Stimulated activated CD4-positive, alpha-beta T cell treated with anti-CD3 and anti-CD28 coated beads, Interleukin-2, amount 100 ng/mL, for 48 hours (primary cell): ENCODE measurements at places on chromosomes 2 and 18.

- no peak for DNase-seq
Observed at GRCh38 chr2:29628108-29628745, 293.2 kb downstream of the ALK start.

GRCh38 chr2:185142677-185143076 lies 544.3 kb downstream of the ZNF804A start:
- no peak for DNase-seq

GRCh38 chr2:1373830-1374229 lies 39.4 kb upstream of the TPO start:
- DNase-seq: no peak

GRCh38 chr2:71285706-71286105 lies 45.9 kb upstream of the ZNF638 start:
- no peak for DNase-seq

DNA sequence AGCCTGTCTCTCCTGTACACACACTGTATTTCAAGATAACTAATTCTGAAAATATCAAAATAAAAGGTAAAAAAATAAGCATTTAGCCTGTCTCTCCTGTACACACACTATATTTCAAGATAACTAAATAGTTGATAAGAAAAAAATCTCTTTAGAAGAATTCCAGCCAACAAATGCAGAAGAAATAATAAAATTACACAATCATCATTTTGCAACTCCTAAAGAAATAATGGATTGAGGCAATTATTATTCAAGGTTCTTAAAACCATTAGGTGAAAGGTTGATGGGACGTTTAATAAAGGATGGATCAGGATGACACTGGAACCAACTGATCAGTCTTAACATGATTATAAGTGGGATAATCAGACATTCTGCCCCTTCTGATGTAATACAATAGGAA lies 148.0 kb upstream of the FN1 start:
- no peak for DNase-seq

GRCh38 chr18:80109676-80110078 lies 615 bp downstream of the ADNP2 start:
- peak; percentile 29 for DNase-seq

DNA sequence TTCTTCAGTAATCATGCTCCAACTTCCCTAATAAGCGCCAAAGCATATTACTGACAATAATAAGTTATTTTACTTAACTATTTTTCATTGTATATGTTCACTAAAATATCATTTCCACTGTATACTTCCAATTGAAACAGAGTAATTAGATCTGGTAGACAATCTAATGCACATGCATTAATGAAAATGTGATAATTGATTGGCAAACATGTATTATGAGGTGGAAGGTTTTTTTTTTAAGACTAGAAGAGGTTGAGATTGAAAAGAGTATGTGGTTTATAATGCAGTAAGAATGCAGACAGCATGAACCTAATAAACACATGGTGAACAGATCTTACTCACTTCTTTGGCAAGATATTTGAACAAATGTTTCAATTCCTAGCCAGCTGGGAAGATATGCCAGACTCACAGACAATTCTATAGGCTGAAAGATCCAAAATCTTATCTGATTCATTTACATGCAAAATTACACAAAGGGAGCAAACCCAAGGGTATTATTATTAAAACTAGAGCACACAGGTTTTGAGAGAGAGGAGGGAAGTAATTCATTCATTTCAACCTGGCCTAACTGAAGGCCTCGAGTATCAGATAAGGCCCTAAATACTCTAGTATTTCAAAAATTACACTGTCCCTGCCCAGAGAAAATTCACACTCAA lies 2.8 kb downstream of the NCKAP1 start:
- DNase-seq: no peak

- DNase-seq: no peak
Observed at GRCh38 chr2:239291475-239292350, 109.1 kb downstream of the HDAC4 start.

- no peak for DNase-seq
Observed at GRCh38 chr18:8584798-8585197, 24.4 kb upstream of the RAB12 start.

DNA sequence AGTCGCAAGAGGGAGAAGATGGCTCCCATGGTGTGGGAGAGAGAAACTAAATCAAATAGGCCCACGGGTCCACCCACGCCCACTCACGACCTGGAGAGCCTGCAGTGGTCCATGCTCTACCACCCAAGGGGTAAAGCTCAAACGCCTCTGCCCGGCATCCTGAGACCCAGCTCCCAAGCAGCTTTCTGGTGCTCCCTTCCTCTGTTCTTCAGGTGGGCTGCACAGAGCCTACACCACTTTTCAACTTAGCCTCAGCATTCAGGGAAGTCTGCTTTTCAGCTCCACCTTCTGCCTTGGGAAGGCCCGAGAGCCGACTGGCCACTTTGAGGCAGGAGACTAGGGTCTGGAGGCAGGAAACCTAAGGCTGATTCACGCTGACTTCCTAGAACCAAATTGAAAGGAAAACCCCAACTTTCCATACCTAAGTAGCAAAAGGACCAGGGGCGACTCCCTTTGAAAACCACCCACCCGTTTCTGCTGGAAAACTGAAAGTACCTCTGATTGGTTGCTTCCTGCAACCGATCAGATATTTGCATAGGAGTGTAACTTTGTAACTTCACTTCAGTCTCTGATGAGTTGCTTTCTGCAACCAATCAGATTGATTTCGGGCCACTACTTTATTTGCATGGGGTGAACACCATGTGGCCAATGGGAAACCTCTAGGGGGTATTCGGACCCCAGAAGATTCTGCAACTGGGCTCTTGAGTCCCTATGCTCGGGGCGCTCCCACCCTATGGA lies 26.8 kb upstream of the SPATA3 start:
- no peak for DNase-seq

DNA sequence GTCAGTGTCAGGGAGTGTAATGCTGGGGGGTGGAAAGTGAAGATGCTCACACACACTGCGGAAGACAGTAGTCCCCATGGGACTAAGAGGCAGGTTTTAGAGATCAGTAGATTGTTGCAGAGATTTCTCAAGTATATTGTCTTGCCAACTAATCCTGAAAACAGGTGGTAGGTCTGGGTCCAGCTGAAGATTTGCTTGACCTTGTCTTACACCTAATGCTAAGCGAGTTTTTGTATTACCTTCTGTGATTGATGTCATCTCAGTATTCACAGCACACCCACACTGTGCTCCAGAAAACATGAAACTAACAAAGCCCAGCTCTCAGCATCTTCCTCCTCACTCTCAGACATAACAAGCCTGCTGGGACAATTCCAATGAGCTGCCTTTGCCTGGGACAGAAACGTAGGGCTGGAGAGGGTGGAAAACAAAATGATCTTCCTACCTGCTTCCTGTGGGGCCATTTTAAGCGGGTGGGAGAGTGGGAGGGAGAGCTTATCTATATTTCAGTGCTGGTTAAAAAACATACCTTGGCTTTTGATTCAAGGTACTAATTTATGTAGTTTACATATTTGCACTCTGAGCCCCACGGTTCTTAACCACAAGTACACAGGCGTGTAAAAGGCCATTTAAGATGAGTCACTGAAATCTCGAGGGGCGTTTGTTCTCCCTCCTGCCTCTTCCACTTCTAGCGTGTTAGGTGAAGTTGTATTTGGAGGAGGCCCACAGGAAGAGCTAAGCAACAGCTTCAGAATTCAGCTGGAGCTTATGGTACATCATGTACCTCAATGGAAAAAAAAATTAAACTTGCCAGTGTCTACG lies 23.1 kb upstream of the RBMS1 start:
- DNase-seq: no peak

- no peak for DNase-seq
Observed at GRCh38 chr2:71794611-71795010, 341.2 kb downstream of the DYSF start.

DNA sequence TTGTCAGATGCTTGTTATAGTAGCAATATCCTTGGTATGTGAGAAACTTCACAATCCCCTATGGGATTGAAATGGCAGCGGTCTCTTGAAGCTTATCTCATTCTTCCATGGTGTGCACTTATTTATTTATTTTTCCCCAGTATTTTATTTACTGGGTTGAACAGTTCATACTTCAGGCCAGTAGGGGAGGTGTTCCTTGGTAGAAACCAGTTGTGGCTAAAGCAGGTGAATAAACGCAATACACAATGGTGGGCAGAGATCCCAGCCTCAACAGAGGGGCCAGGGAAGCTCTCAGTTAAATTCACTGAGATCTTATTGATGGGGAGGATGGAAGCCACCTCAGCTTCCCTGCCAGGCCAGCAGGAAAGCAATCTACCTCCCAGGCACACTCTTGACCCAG lies 93.7 kb upstream of the SRD5A2 start:
- DNase-seq: no peak

GRCh38 chr2:176105078-176105729 lies 1.9 kb upstream of the HOXD11 start:
- no peak for DNase-seq

GRCh38 chr2:102893870-102894269 lies 132.0 kb downstream of the TMEM182 start:
- no peak for DNase-seq

GRCh38 chr2:18474700-18475099 lies 85.8 kb downstream of the RDH14 start:
- DNase-seq: no peak

GRCh38 chr2:171083451-171083850 lies 77.2 kb downstream of the TLK1 start:
- DNase-seq: no peak

- no peak for DNase-seq
Observed at GRCh38 chr2:10424916-10425505, 23.1 kb downstream of the ODC1 start.

GRCh38 chr2:210421916-210422315 lies 54.6 kb downstream of the LANCL1 start:
- no peak for DNase-seq
